ENCODE measurements at places on chromosomes 5 and 9. TPM values are rescaled to one million over a fixed set of nuclear protein-coding genes. Genes with fewer than 3 reads are reported as not detected.

The SPARC gene
- total RNA-seq = 1,125 TPM

The F2RL2 gene
- total RNA-seq = 0.39 TPM

The ANKRD31 gene
- 0.08 TPM for total RNA-seq

The FGD3 gene
- 2.7 TPM for total RNA-seq

The WNT8A gene
- total RNA-seq = not detected

The RICTOR gene
- total RNA-seq = 28.3 TPM

The INSL4 gene
- total RNA-seq = not detected

The DOLPP1 gene
- 5.0 TPM for total RNA-seq

The EIF4EBP3 gene
- 8.8 TPM for total RNA-seq

The C5orf46 gene
- total RNA-seq = 2.7 TPM

The ACSL6 gene
- 4.4 TPM for total RNA-seq

The LHFPL2 gene
- total RNA-seq = 23.9 TPM

The PLAC8L1 gene
- not detected for total RNA-seq

The SEMA5A gene
- 19.7 TPM for total RNA-seq

The ALDH7A1 gene
- 24.7 TPM for total RNA-seq

The ZNF618 gene
- total RNA-seq = 4.1 TPM

The OR1K1 gene
- not detected for total RNA-seq

The RNF180 gene
- total RNA-seq = 16.9 TPM

The HRCT1 gene
- 9.3 TPM for total RNA-seq

The C6 gene
- 84.1 TPM for total RNA-seq

The SNCB gene
- total RNA-seq = 0.74 TPM

Data from left cardiac atrium (tissue), 4 donors.